ENCODE measurements at places on chromosomes 11 and 22.
A peak's percentile ranks its signal among the peaks of the same experiment; 100 is the strongest.

DNA sequence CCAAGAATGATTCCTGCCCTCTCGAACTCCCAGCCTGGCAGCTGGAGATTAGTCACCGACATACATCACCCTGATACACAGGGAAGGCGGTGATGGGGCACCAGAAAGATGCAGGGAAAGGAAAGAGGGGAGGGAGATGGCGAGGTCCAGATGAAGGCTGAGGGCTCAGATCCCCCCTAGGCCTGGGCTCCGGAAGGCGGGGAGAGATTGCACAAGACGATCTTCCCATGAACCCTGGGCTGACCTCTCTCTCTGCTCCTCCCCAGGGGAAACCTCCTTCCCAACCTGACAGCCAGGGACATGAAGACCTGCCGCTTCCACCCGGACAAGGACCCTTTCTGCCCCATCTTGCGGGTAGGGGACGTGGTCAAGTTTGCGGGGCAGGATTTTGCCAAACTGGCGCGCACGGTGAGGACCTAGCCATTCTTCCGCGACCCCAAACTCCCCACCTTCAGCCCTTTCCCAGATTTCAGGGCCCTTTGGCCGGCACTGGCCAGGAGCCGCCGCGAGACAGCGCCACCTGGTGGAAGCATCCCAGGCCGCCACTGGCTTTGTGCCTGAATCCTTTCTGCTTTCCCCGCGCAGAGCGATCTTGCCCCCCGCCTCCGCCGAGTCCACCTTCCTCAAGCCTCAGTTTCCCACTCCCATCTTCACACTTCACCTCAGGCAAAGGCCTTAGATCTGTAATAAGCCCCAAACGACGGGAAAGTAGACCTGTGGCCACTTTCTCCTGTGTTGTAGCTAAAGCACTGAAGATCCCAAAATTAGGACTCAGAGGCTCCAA is 11.5 kb downstream of the P2RX3 start:
- DNase-seq: peak; percentile 68

DNA sequence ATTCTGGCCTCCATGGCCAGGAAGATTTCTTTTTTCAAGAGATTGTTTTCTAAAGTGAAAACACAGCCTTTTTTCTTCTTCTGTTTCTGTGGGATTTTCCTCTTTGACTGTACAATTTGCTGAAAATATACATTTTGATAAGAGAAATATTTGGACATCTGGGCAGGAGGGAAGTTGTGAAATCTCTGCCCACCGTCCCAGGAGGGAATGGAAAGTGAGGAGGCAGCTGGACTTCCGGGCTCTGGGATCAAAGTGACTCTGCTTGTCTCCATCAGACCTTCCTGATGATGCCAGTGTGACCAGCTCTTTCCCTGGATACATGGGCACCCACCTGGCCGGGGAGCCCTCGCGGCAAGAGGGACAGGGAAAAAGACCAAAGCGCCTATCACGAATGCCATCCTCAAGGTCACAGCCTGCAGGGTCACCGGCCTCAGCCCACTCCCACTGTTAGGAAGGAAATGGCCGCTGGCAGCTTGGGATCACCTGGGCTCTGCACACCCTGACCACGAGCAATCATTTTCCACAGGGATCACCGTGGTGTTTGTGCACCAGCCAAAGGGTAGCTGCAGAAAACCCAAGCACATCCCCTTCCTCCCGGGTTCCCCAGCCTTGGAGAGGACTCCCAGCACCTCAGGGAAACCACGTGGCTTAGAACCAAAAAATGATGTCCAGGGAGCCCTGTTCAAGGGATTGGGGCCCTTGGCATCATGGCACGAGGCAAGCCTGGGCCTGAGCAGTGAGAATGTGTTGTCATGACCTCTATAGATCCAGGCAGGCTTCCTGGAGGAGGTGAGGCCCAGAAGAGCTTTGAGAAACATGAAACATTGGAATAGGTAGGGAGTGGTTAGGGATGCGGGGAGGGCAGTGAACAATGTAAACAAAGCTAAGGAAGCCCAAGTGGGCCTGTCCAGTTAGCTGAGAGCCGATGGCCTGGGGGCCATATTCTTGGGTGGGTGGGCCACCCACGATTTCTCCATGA is 29.1 kb upstream of the CCND1 start:
- no peak for DNase-seq

GRCh38 chr11:126592496-126593410 is 237.3 kb downstream of the ST3GAL4 start:
- DNase-seq: no peak

GRCh38 chr11:121383716-121384115 is 68.4 kb upstream of the SORL1 start:
- DNase-seq: no peak

- DNase-seq: no peak
These were observed 11.2 kb downstream of the SPATA19 start for GRCh38 chr11:133833898-133834681.

DNA sequence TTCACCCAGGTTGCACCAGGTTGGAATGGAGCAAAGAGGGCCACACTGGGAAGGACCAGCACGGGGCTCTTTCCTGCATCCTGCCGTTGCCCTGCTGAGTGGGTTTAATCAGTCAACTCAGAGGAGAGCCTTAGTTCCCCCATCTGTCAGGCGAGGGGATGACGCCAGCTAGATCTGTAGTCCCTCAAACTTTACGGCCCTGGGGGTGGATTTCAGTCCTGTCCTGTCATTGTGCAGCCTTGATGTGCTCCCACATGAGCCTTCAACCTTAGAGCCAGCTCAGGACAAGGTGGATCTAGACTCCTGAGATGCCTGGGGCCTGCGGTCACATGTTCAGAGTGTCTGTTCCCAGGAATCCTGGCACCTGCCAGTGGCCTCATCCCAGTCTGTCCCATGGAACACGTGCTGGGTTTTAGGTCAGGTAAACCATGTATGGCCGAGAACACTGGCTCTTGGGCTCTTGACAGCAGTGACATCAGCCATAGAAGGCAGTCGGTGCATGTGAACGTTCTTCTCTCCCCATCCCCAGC is 104.3 kb downstream of the BCR start:
- no peak for DNase-seq

GRCh38 chr11:68047437-68048290 is 8.8 kb downstream of the TCIRG1 start:
- no peak for DNase-seq

DNA sequence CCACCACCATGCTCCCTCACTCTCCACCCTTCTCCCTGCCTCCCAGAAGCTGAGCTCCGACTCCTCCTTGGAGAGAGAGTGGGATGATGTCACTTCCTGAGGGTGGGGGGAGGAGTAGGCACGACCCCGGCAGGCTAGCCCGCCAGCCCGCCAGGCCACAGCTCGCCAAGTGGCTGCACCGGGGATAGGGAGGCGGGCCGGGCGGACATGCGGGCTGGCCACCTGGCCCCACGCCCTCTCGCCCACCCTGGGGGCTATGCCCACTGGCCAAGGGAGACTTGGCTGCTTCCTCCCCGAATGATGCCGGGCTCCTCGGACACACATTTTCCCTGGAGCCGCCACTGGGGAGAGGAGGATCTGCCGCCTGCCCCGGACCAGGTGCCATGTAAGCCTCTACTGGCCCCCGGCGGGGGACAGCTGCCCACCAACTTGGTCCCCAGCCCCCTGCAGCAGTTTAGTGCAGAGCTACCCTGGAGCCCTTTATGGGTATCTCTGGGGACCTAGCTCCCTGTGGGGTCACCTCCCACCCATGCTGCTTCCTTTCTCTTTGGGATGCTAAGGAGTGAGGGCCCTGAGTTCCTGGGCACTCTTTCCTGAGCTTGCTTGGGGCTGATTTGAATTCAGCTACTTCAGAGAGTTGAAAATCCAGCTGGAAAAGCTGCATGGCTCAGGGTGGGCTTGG is 33.7 kb upstream of the MYRF start:
- DNase-seq: no peak

- no peak for DNase-seq
These were observed 814 bp upstream of the CDON start for GRCh38 chr11:126063507-126063852.

- no peak for DNase-seq
These were observed 150.1 kb downstream of the TENM4 start for GRCh38 chr11:79290761-79291160.

GRCh38 chr11:108803776-108804175 is 138.9 kb downstream of the DDX10 start:
- no peak for DNase-seq

GRCh38 chr22:47107431-47107830 is 345.0 kb downstream of the TBC1D22A start:
- peak; percentile 16 for DNase-seq

DNA sequence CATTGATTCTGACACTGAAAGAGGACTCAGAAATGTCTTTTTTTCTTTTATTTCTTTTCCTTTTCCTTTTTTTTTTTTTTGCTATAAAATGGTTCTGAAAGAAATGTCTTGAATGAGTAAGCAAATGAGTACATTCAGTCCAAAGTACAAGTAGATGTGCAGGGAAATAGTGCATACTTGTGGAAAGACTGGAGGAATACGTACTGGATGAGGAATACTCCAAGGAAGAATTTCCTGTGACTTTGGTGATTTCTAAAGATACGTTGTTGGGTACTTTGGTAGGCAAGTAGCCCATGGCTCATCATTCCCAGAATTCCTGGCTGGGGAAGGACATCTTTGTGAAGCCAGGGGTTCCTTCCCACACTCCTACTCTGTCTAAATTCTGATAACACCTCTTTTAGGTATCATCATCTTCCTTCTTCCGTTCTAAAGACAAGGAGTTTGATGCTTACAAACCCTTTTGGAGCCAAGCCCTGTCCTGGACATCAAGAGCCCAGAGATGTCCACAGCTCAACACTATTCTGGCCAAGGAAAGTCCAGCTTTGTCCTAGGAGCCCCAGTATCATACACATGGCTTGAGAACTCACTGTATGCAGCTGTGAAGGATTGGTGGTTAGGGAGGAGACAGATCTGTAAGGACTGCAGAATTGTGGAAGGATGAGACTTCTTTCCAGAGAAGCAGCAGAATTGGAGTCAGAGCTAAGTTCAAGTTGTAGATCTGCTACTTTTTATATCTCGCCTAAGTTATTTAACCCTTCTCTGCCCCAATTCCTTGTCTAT is 4.8 kb upstream of the NUP98 start:
- DNase-seq: no peak

GRCh38 chr11:1853376-1854131 is 670 bp downstream of the LSP1 start:
- peak; percentile 56 for DNase-seq

DNA sequence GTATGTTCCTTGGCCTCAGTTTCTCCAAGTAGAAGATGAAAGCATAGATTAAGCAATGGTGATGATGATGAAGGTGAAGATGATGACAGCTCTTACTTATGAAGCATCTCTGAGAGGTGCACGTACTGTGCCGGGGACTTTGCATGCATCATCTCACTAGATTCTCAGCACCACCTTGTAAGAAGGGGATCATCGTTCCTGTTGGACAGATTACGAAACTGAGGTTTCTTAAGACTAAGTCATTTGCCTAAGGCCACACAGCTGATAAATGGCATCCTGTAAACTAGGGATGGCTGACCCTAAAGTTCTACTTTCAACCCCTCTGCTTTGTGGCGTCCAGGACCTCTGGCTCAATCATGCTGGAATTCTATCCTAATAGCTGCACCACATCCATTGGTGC is 8.7 kb downstream of the MS4A15 start:
- DNase-seq: no peak

- peak; percentile 69 for DNase-seq
These were observed 597 bp upstream of the PLXNB2 start for GRCh38 chr22:50307890-50308596.

- DNase-seq: no peak
These were observed 6.9 kb downstream of the SLC5A4 start for GRCh38 chr22:32248276-32248675.

DNA sequence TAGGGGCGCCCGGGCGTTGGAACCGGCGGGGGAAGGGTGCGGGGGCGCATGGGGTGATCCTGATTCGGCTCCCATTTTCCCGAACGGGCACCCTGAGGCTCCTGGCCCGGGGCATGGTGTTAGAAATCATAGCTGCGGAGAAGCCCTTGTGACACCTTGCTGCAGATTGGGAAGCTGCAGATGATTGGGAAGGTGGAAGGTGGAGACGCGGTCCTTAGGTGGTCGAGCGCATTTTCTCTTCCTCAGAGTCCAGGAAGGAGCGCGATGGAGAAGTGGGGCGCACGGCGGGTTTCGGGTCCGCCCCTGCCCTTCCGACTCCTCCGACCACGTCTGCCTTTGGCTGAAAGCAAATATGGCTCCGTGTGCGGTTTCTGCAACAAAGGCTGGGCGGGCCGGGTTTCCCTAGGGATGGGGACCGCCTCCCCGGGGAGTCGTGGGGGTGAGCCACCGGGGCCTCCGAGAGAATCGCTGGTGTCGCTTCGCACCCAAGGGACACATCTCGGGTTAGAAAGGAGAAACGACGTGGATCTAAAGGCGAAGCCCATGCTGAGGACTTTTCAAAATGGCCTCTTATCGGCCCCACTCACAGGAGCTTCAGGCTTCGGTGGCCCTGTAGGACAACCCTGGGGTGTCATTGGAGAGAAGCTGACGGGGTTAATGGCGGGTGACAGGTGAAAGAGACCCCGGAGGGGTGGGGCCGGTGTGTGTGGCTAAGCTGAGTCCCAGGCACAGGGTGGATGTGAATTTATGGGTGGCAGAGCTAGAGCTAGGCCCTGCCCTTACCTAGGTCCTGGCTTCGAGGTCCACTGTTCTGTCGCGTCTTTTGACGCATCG is 707 bp upstream of the FTH1 start:
- DNase-seq: peak; percentile 89

- DNase-seq: peak; percentile 83
These were observed 83.1 kb downstream of the MN1 start for GRCh38 chr22:27718186-27719035.

- DNase-seq: peak; percentile 38
These were observed 13.7 kb downstream of the NFRKB start for GRCh38 chr11:129881570-129882170.

GRCh38 chr11:83023410-83023809 is 48.3 kb downstream of the RAB30 start:
- DNase-seq: no peak

- no peak for DNase-seq
These were observed 131.8 kb downstream of the TRIM44 start for GRCh38 chr11:35794333-35794732.

DNA sequence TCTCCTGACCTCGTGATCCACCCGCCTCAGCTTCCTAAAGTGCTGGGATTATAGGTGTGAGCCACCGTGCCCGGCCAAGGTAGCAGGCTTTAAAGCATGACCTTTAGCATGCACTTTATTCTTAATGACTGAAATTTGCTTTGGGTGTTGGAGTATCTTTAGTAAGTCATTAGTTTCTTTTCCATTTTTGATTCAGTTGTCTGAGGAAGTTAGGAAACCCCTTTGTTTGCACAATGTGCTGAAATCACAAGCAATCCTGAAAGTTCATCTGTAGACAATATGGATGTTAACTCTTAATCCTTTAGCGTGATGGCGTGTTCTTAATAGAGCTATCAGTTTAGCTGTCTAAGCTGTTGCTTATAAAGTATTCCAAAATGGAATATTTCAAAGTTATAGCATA is 16.8 kb downstream of the SDHD start:
- DNase-seq: peak; percentile 74

DNA sequence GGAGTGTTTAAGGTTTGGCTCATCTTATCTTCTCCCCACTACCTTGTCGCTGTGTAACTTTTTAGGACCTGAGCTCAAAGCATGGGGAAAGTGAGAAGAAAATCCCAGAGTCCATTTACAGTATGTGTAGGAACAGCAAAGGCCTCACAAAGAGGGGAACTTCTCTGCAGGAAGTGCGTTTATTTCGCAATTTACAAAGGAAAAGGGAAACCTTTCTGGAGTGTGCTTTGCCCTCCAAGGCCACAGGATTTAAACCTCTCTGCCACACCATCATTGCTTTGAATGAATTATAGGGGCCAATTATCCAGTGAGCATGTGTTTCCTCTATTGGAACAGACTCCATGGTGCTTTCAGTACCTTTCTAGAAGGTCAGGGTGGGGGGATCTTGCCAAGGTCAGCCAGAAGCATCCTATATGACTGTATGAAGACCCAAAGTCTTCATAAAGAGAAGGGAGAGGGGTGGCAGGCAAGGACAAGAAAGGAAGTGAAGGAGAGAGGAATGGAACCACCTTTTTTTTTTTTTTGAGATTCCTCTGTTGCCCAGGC is 68.1 kb upstream of the LMO2 start:
- peak; percentile 57 for DNase-seq

All from suppressor macrophage (primary cell).